ENCODE measurements at places on chromosomes 5 and 9.

- no peak for DNase-seq
Observed at GRCh38 chr5:40405996-40406740, 273.5 kb upstream of the PTGER4 start.

- DNase-seq, result peak; percentile 87
Observed at GRCh38 chr5:89265511-89266179, 382.7 kb upstream of the MEF2C start.

- no peak for DNase-seq
Observed at GRCh38 chr9:95459178-95459577, 57.6 kb downstream of the PTCH1 start.

- DNase-seq, result peak; percentile 61
Observed at GRCh38 chr9:69097064-69097463, 61.5 kb downstream of the FXN start.

DNA sequence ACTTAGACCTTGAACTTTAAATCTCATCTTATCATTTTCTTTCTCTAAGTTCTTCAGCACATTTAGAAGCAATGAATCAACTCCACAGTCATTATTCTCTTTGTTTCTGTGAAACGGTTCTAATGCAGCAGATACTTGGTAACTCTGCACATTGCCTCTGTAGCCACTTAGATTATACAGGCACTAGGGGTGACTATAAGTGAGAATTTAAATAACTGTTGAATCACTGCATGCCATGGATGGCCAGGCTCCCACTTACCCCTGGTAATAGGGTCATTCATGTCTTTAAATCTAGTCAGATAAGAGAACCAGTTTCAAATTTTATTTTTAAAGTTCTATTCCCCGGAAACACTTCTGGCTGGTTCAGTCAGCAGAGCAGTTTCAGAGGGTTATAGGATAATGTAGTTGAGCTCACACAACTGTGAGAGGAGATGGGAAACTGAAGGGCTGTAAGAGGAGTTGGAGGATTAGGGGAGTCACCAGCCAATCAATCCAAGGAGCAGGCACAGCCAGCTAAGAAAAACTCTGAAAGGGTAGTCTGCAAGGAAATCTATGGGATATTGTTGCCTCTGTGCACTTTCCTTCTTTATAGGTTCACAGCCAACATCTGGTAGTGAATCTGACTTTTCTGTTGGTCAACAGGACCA is 4.2 kb upstream of the MINAR2 start:
- DNase-seq, result no peak

DNA sequence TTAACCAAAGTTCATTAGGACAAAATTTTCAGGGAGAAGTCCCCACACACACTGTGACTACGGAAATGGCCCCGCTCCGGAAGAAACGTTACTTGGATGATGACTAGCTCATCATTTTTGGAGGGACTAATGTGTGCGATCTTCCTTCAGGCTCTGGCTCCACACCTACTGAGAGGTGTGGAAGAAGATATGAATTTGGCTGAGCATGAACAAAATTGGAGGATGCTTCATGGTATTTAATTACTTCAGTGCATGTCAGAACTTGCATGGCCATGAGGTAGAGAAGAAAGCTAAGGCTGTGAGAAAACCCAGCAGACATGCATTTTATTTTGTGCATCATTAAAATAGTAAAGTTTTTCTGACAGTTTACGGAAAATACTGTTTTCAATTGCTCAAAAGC is 202.1 kb upstream of the TLE4 start:
- DNase-seq, result no peak

DNA sequence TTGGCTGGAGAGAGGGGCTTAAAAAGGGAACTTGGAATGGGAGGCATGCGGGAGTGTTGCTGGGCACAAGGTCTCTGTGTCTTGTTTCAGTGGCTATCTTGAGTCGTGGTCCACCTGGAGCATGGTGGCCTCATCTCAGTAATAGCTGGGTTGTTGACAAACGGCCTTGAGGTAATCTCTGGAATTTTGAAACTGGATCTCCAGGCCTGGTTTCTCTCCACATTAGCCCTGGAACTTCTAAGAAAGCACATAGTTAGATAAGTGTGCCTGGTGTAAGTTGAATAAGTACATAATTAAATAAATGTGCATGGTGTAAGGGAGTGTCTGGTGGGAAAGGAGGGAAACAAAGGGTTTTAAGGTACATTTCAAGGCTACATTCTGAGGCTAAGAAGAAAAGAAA is 62.2 kb downstream of the INIP start:
- DNase-seq, result no peak
